Chondrocyte (in vitro differentiated cells): ENCODE measurements at places on chromosomes 7 and 10.

DNA sequence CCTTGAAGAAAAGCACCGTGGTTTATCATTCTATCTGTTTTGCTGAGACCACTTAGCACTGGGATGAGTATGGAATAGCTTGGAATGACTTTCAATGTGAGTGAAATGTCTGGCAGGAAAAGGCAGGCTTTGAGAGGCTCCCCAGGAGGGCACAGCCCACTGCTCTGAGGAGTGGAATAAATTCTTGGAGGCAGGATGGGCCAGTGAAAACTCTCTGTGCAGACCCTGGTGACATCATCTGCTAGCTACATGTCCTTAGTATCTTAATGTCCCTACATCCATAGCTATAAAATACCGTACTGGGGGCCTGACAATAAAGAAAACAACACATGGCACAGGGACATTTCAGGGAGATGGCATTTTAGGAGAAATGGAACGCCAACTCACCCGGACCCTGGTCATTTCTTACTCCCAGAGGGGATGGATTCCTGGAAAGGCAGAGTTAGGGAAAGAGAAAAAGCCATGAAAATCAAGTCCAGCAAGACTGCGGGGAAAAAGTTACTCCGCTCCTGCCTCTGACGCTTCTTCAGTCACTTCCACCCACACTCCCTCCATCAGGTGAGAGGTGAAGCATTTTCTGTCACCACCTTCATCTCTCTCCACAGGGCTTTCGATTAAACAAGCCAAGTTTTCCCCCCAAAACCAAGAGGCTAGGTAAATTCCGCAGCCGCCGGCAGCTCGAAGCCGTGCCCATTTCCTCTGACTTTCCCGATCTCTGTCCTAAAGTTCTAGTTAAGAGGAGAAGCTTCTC is 991 bp downstream of the ZNF239 start:
- H3K27ac ChIP-seq: peak overlapping the region; percentile 90
- peaks cover 3% of the 10 kb centered on the region for H3K36me3 ChIP-seq
- H3K4me3 ChIP-seq: peak overlapping the region; percentile 78
- no peaks in the 10 kb centered on the region for H3K27me3 ChIP-seq
- no peak for DNase-seq

- no peaks in the 10 kb centered on the region for H3K27me3 ChIP-seq
- no peak for DNase-seq
- H3K36me3 ChIP-seq: no peaks in the 10 kb centered on the region
- peaks cover 28% of the 10 kb centered on the region for H3K4me1 ChIP-seq
These were observed 295.2 kb downstream of the PTEN start for GRCh38 chr10:88158526-88159122.

GRCh38 chr7:157708919-157709295 is 372.1 kb downstream of the DNAJB6 start:
- H3K27me3 ChIP-seq: peaks cover 42% of the 10 kb centered on the region
- no peak overlapping the region for H3K27ac ChIP-seq
- no peaks in the 10 kb centered on the region for H3K4me1 ChIP-seq
- no peaks in the 10 kb centered on the region for H3K36me3 ChIP-seq

DNA sequence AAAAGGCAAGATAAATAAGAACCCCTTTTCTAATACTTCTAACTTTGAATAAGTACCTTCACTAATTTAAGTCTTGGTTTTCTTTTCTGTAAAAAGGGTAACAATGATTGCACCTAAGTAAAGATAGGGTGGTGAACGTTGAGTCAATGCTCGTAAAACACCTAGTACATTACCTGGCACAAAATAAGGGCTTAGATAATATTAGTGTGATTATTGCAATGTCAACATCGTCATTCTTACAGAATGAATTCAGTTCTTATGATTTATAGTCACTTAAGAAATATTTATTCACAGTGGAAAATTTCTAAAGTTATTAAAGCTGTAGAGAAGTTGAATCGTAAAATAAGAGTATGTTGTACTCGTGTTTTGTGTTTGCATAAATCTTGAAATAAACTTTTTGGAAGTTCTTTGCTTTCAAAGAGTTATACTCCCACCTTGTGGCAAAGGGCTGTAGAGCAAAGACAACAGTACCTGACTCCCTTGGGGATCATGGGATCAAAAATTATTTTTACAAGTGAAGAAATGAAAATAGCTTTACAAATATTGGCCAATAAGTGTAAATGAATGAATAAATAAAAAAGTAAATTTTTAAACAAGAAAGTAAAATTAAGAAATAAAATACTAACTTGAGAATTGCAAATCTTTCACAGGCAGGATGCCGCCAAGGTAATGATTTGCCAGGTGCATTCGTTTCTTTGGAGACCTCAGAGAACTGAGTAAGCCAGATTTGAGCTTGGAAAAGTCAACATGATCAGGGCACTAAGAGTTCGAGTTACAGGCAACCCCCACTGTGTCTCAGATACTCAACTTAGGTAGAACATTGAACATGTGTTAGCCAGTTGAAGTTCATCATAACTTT is 285.8 kb upstream of the CACNA2D1 start:
- peaks cover 8% of the 10 kb centered on the region for H3K4me1 ChIP-seq
- H3K4me3 ChIP-seq: no peak overlapping the region
- no peaks in the 10 kb centered on the region for H3K36me3 ChIP-seq
- no peak overlapping the region for H3K27ac ChIP-seq
- DNase-seq: no peak

DNA sequence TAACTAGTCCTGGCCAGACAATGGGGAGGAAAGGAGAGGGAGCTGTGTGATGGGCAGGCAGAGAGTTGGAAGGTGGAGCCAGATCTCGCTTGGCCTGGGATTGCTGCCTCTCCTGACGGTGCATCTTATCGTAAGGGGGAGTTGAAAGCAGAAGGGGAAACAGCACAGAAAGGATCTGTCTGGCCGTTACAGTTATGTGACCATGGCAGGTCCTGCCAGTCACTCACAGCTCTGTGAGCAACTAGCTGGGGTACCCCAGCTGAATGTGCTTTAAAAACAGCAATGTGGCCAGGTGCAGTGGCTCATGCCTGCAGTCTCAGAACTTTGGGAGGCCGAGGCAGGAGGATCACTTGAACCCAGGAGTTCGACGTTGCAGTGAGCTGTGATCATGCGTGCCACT is 8.1 kb downstream of the BLVRA start:
- peaks cover 7% of the 10 kb centered on the region for H3K36me3 ChIP-seq
- no peak for DNase-seq
- no peak overlapping the region for H3K27ac ChIP-seq
- H3K4me1 ChIP-seq: peaks cover 22% of the 10 kb centered on the region
- H3K4me3 ChIP-seq: no peak overlapping the region

GRCh38 chr7:132066761-132067171 is 509.5 kb downstream of the PLXNA4 start:
- no peaks in the 10 kb centered on the region for H3K27me3 ChIP-seq
- no peaks in the 10 kb centered on the region for H3K36me3 ChIP-seq
- no peak for DNase-seq
- H3K4me1 ChIP-seq: peaks cover 59% of the 10 kb centered on the region
- H3K27ac ChIP-seq: peak overlapping the region; percentile 98

- no peaks in the 10 kb centered on the region for H3K36me3 ChIP-seq
- H3K27me3 ChIP-seq: peaks cover 3% of the 10 kb centered on the region
- H3K4me3 ChIP-seq: no peak overlapping the region
- no peak overlapping the region for H3K27ac ChIP-seq
- no peak for DNase-seq
These were observed 242.6 kb upstream of the PITRM1 start for GRCh38 chr10:3415038-3415736.

DNA sequence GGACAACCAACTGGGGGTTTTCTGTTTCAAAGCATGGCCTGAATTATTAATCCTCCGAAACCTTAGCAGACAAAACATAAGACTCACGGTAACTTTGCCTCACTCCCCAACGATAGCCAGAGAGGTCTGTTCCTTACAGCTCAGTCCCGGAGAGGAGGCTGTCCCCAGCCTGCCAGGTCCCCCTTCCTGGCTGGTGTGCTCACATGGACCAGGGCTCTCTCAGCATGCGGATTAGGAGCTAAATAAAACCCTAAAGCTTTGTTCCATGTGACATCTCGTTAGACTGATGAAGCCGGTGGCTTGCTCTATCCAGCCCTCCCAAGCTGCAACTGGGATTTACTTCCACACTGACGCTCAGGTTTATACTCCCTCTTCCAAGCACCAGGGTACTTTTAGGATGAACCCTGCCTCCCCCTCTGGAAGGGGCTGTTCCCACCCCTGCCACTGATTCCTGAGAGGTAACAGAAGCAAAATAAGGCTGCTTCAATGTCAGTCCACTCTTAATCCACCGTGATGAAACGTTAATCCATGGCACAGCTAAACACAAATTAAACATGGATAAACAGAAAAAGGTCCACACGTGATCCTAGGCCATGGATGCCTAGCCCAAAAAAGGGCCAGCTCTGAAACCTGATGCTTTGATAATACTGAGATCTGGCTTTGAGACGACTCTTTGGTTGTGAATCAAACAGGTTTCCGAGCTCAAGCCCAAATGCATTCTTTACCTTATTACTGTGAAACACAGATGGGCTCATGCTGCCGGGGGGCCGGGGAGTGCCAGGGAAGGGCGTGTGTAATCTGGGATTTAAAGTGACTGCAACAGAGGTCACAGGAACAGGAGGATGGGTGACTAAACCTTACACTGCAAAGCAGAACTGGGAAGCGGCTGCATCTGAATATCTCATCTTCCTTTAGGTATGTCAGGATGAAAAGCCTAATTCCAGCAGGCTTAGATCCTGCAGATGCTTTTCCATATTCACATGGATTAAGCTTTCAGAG is 86.2 kb downstream of the ZRANB1 start:
- peaks cover 6% of the 10 kb centered on the region for H3K36me3 ChIP-seq
- H3K4me3 ChIP-seq: no peak overlapping the region
- peak overlapping the region; percentile 58 for H3K27ac ChIP-seq
- H3K27me3 ChIP-seq: no peaks in the 10 kb centered on the region

GRCh38 chr10:97000487-97001182 is 168.5 kb downstream of the LCOR start:
- H3K4me1 ChIP-seq: peaks cover 17% of the 10 kb centered on the region
- H3K36me3 ChIP-seq: peaks cover 2% of the 10 kb centered on the region
- peaks cover 2% of the 10 kb centered on the region for H3K27me3 ChIP-seq
- DNase-seq: no peak
- no peak overlapping the region for H3K27ac ChIP-seq

DNA sequence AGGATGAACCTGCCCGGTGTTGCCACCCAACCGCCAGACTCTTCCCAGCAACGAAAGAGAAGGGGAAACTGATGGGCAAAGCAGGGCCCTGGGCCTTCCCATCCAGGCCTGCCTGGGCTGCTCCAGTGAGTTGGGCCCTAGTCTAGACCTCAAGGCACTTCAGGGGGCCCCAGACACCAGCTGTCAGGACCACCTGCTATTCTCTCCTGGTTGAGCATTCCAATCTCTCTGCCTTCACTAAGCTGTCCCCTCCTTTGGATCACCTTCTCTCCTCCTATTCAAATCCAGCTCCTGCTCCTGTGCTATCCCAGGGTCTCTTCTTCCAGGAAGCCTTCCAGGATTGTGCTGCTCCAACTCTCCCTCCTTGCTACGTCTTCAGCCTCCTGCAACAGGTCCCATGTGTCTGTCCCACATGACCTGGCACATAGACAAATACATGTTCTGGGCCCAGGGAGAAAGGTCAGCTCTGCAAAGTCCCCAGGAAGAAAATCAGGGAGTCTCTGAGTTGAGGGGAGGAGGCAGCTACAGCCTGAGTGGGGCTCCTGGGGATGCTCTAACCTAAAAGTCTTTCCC is 3.1 kb downstream of the STX1A start:
- H3K27ac ChIP-seq: peak overlapping the region; percentile 90
- DNase-seq: no peak
